Foreskin keratinocyte (primary cell): ENCODE measurements at places on chromosomes 6 and 20. TPM values are rescaled to one million over a fixed set of nuclear protein-coding genes. Genes with fewer than 3 reads are reported as not detected.

Gene BPIFA3
- total RNA-seq, result not detected in 2 replicates

Gene PRICKLE4
- 0.42 and 0.61 TPM in 2 replicates for total RNA-seq

Gene TFAP2B
- total RNA-seq, result 0.14 and 0.92 TPM in 2 replicates

Gene POM121L2
- total RNA-seq, result not detected in 2 replicates
